Naive thymus-derived CD4-positive, alpha-beta T cell (primary cell): ENCODE measurements at places on chromosomes 4 and X. TPM values are rescaled to one million over a fixed set of nuclear protein-coding genes. Genes with fewer than 3 reads are reported as not detected.

Gene DTHD1
- total RNA-seq, result not detected

Gene HERC3
- total RNA-seq, result 37.8 and 38.1 TPM in 2 replicates

- H3K27ac ChIP-seq, result no peak overlapping the region
- no peak for DNase-seq
- no peak overlapping the region for H3K4me3 ChIP-seq
- no peaks in the 10 kb centered on the region for H3K27me3 ChIP-seq
- H3K36me3 ChIP-seq, result no peaks in the 10 kb centered on the region
- no peaks in the 10 kb centered on the region for H3K4me1 ChIP-seq
These were observed 168.4 kb upstream of the NPY2R start for GRCh38 chr4:155040031-155040430.

Gene ESX1
- not detected for total RNA-seq

DNA sequence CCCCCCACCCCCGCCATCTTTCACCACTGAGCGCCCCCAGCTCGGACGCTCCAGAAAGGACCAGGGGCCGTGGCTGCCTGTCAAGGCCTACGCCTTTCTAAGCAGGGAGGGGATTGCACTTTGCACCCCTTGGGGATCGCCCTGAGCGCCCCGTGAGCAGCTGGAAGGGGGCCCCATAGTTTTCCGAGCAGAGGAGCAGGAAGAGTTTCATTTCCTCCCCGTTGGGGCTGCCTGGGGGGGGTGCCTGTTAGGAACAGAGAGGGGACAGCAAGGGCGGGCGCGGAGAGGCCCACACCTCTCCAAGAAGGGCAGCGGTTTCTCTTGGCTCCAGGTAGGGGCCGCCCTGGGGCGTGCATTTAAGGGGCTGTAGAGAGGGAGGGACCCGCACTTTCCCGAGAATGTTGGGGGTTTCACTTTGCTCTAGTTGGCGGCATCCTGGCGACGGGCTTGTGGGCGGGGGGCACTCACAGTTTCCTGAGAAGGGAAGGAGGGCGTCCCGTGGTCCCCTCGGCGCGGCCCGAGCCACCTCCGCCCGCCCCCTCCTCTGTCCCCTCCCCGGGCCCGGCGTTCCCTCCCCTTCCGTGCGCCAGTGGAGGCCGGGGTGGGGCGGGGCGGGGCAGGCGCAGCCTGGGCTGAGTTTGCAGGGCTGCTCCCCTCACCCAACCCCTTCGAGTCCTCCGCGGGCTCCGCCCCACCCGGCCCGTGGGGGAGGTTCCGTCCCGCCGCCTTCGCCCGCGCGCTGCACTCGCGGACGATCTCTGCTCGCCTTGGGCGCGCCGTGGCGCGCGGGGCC lies 82.3 kb upstream of the CD99 start:
- no peaks in the 10 kb centered on the region for H3K36me3 ChIP-seq
- H3K27ac ChIP-seq, result peak overlapping the region; percentile 71
- peak; percentile 79 for DNase-seq
- no peaks in the 10 kb centered on the region for H3K27me3 ChIP-seq
- peaks cover 9% of the 10 kb centered on the region for H3K4me1 ChIP-seq

GRCh38 chr4:107619066-107619465 lies 101.0 kb downstream of the PAPSS1 start:
- no peak for DNase-seq
- H3K4me3 ChIP-seq, result no peak overlapping the region
- no peaks in the 10 kb centered on the region for H3K4me1 ChIP-seq
- H3K27me3 ChIP-seq, result no peaks in the 10 kb centered on the region
- no peak overlapping the region for H3K27ac ChIP-seq

DNA sequence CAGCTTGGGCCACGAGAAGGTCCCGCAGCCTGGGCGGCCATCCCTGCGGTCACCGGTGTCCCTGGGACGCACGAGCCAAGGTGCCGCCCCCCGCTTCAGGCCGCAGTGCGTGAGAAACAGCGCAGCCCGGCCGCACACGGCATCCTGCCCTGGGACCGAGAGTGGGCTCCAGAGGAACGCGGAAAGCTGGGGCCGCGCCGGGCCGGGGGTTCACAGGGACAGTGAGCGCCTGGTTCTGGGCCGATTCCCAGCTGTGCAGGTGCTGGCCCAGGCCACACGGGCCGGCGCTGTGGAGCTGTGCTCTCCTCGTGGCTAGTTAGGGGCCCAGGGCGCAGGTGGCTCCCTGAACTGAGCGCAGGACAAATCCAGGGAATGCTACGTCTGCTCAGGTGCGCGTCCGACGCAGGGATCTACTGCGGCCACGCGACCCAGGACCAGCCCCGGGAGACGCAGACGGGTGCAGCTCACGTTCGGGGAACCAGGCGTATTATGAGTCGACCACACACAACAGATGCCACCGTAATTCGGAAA lies 25.8 kb upstream of the GTPBP6 start:
- no peaks in the 10 kb centered on the region for H3K36me3 ChIP-seq
- no peak overlapping the region for H3K27ac ChIP-seq
- H3K4me3 ChIP-seq, result no peak overlapping the region
- DNase-seq, result no peak
- no peaks in the 10 kb centered on the region for H3K4me1 ChIP-seq
- no peaks in the 10 kb centered on the region for H3K27me3 ChIP-seq

Gene KLHL5
- total RNA-seq, result 31.5 TPM

- DNase-seq, result no peak
- H3K4me3 ChIP-seq, result no peak within 1 kb of the TSS
- no peaks in the 10 kb centered on the region for H3K36me3 ChIP-seq
- H3K27ac ChIP-seq, result no peak within 1 kb of the TSS
- H3K27me3 ChIP-seq, result no peaks in the 10 kb centered on the region
- peaks cover 27% of the 10 kb centered on the region for H3K4me1 ChIP-seq
These were observed at the start of gene AVPR2 for GRCh38 chrX:153903991-153904957. AVPR2 (plus strand) TSS chrX:153904673; CDS start chrX:153905146, 473 bp downstream.

Gene TMEM184C
- 19.0 and 21.2 TPM in 2 replicates for total RNA-seq

Gene HOPX
- total RNA-seq, result 1.00 TPM

- no peaks in the 10 kb centered on the region for H3K4me1 ChIP-seq
- no peaks in the 10 kb centered on the region for H3K36me3 ChIP-seq
- DNase-seq, result peak; percentile 40
- no peak overlapping the region for H3K4me3 ChIP-seq
- no peaks in the 10 kb centered on the region for H3K27me3 ChIP-seq
These were observed 22.0 kb upstream of the SMIM31 start for GRCh38 chr4:164731827-164732474.

Gene MAGEE2
- not detected in 2 replicates for total RNA-seq

Gene ZNF141
- 19.7 TPM for total RNA-seq

DNA sequence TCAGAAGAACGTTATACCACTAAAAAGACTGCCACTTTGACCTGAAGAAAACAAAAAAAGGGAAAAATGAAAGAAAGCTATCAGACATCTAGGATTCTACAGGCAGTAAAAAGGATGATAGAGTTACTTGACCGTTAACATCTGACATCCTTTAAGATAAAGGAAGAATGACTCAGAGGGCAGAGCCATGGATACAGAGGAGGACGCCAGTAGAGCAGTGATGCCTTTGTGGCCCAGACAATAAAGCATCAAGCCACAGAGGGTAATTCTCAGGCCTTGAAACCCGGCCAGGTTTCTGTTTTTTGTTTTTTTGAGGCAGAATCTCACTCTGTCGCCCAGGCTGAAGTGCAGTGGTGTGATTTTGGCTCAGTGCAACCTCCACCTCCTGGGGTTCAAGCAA lies 9.5 kb upstream of the BEX1 start:
- no peak for DNase-seq
- H3K4me1 ChIP-seq, result no peaks in the 10 kb centered on the region
- no peaks in the 10 kb centered on the region for H3K36me3 ChIP-seq
- no peaks in the 10 kb centered on the region for H3K27me3 ChIP-seq
- no peak overlapping the region for H3K4me3 ChIP-seq

DNA sequence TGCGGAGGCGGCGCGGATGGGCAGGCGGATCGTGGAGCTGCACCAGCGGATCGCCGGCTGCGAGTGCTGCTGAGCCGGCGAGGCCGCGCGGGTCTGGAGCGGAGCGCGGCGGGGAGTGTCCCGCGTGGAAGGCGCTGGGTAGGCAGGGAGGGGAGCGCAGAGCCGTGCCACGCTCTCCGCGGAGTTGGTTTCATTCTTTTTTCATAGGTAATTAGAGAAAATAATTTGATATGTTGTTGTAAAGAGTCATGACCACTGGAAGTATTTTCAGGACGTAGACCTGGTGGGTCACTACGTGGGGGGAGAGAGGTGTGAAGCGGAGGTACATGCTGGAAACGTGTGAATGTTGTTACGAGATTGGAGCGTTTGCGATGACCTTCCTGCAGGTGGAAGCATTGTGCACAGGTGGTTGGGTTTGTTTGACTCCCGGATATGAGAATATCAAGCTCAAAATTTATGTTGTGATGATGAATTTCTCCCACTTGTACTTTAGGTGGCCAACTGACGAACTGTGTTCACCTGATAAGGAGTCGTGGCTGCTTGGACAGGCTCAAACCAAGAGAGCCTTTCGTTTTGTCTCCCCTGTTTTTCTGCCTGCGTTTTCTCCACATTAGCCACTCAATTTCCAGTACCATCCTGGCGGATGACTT lies 19.1 kb upstream of the S100P start:
- H3K27me3 ChIP-seq, result no peaks in the 10 kb centered on the region
- peak; percentile 37 for DNase-seq
- peaks cover 34% of the 10 kb centered on the region for H3K4me1 ChIP-seq
- H3K36me3 ChIP-seq, result peaks cover 32% of the 10 kb centered on the region

DNA sequence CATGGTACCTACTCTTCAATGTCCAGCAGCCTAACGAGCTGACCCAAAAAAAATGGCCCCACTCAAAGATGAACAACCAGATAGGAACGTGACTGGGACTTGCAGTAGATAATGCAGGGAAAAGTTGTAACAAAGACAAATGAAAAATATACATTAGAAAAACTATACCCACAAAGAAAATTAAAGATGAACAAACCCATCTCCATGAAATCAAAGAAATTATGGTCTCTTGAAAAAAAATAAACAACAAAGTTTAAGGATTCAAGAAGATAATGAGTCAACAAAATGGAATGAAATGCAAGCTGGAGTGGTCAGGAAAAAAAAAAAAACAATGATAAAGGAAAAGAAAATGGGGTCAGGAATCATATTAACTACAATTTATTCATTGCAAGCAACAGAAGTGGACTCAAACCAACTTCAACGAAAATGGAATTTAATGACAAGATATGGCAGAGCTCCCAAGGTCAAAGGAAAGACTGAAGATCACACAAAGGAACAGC lies 309.8 kb upstream of the GALNT7 start:
- no peak for DNase-seq
- no peaks in the 10 kb centered on the region for H3K36me3 ChIP-seq
- H3K27me3 ChIP-seq, result no peaks in the 10 kb centered on the region
- no peak overlapping the region for H3K27ac ChIP-seq
- H3K4me1 ChIP-seq, result no peaks in the 10 kb centered on the region

Gene RPS3A
- total RNA-seq, result 1,723 and 1,781 TPM in 2 replicates

Gene POLN
- total RNA-seq, result 3.7 TPM

DNA sequence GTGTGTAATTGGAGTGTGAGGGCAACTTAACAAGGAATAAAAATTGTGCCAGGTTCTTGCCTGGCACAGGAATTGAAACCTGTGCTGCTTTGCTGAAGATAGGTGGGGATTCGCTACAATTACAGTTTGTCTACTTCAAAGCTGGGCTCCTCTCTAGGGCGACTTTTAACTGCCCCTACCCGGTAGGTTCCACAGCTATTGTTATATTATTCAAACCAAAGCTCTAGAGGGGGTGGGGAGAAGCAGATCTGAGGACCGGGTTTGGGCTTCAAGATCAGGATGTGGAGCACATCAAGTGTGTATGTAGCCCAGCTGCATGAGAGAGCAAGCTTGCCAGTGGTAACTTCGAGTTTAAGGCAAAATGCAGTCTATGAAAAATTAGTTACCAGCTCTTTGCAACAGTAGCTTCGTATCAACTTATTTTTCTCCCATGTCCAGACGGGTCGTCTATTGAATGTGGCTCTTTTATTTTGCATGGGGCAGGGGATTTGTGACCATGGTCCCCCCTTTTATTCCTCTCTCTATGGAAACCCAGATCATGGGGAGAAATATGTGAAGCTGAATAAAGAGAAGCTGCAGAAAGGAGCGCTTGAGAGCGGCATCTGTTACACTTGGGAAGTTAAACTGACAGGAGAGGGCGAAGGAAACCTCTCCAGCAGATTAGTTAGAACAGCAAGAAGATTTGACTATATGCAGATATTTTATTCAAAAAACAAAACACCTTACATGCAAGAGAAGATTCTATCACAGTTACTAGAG lies 3.2 kb upstream of the POU3F4 start:
- H3K36me3 ChIP-seq, result no peaks in the 10 kb centered on the region
- H3K27ac ChIP-seq, result no peak overlapping the region
- no peaks in the 10 kb centered on the region for H3K4me1 ChIP-seq
- DNase-seq, result no peak
- no peak overlapping the region for H3K4me3 ChIP-seq
- no peaks in the 10 kb centered on the region for H3K27me3 ChIP-seq

DNA sequence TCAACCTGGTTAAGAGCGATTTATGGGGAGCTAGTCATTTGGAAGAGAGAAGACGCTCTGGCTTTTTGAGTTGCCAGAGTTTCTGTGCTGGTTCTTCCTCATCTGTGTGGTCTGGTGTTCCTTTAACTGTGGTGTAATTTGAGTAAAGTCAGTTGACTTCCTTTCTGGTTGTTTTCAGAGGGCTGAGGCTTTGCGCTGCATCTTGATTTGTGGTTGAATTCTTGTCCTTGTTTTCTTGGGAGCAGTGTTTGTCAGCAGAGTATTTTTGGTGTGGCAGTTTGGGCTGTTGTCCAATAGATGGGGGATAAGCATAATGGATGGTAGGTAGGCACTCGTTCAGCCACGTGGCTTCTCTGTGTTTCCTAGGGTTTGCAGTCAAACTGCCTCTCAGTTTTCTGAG lies 2143.2 kb upstream of the TENM3 start:
- no peaks in the 10 kb centered on the region for H3K27me3 ChIP-seq
- H3K36me3 ChIP-seq, result no peaks in the 10 kb centered on the region
- DNase-seq, result no peak
- H3K4me3 ChIP-seq, result no peak overlapping the region

Gene PRMT9
- total RNA-seq, result 14.2 TPM
